ENCODE measurements at places on chromosomes 1 and 21.

DNA sequence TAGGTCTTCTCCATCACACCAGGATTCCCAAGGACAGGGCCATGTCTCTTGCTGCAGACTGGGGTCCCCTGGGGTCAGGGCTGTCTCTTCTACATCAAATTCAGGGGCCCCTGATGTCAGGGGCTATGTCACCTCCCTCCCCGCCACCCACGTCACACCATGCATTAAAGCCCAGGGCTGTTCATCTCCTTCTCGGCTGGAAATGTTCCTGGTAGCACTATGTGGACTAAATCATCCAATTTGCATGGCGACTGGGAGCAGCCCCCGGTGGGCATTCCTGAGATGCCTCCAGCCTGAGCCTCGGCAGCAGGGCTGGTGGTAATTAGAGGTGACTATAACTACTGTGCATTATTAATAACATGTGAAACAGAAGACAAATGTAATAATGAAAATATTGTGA, 151.7 kb upstream of the HMGB4 start:
- no peak for DNase-seq

DNA sequence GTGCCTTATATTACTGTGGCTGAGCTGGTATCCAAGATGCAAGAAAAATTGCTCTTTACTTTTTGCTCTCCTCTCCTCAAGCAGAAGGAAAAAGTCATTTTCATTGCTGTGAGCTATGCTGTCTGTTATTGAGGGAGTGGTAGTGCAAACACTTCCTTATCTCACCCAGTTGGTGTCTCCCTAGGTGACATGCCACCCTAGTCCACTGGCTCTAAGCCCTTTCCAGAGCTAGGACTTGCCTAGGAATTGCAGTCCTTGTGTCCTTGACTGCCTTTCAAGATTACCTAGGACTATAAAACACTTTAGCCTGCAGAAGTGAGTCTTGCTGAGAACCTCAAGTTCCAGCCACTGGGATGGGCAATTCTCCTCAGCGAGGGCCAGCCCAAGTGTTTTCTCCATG, 458.3 kb downstream of the MRPL39 start:
- DNase-seq = no peak

- DNase-seq = no peak
Measured at GRCh38 chr1:180386745-180387367, 115.5 kb downstream of the ACBD6 start.

DNA sequence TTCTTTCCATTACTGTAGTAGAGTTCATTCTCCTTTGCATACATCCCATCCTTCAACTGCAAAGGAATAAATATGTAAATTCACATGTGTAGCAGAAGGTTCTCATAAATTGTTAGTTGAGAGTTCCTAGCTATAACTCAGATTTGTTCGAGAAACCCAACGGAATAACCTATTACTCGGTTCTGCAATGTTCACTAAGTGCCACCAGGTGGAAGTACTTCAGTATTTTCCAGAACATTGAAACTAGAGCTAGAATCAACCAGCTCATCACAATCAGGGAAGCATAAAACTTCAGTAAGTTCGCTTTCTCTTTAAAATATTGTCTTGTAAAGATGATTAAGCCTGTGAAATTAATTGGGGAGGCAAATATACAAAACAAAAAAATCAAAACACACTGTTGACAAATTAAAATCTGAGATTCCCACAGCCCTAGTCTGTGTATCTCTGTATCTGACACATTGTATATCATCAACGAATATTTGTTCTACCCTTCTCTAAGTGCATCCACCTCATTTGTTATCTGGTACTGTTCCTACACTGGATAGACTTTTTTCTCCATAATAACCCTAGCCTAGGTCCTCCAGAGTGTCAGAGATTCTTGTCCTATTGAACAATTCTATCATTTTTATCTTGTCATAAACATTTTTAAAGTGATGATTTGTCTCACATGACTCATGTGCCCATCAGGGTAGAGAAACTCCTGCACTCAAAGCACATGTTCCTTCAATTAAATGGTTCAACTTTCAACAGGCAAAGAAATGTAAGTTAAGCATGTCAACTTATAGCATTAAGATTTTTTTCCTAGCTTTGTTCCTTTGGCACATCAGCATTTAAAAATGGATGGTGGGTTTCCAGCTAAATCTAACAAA, 31.9 kb downstream of the MROH9 start:
- DNase-seq = no peak

DNA sequence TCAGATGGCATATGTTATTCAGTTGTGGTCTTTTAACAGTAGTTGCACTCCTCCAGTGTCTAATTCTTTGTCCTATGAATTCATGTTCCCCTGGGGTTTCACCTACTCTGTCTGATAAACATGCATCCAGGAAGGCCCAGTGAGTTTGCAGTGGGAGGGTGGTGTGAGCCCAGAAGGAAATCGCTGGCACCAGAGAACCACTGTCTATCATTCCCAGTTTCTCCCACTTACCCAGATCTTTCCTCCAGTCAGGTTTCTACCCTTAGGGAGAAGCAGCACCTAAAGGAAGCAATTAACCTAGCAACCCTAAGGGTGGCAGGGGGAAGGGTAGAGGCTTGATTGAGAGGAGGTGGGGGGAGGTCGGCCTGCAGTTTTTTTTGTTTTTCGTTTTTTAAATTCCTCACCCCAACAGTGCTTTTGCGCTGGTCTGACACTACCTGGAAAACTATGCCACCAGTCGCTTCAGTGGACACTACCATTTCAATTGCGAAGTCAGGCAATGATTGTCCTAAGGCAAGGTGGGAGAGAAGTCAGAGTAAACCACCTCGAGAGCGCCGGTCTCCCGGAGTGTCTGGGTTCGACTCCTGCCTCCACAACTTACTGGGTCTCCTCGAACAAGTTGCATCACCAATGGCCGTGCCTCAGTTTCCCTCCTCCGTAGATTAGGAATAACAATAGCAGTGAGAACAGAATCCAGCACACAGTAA, 766 bp upstream of the SLC44A3 start:
- no peak for DNase-seq

Data from 8988T (cell line).